ENCODE measurements at places on chromosomes 11 and 22. TPM values are rescaled to one million over a fixed set of nuclear protein-coding genes. Genes with fewer than 3 reads are reported as not detected.
A peak's percentile ranks its signal among the peaks of the same experiment; 100 is the strongest.

GRCh38 chr11:133903056-133903455, 53.7 kb downstream of the IGSF9B start:
- H3K27me3 ChIP-seq, result no peaks in the 10 kb centered on the region
- H3K4me3 ChIP-seq, result no peak overlapping the region
- H3K36me3 ChIP-seq, result peaks cover 74% of the 10 kb centered on the region

The SLC6A5 gene
- total RNA-seq, result 4.9 TPM

DNA sequence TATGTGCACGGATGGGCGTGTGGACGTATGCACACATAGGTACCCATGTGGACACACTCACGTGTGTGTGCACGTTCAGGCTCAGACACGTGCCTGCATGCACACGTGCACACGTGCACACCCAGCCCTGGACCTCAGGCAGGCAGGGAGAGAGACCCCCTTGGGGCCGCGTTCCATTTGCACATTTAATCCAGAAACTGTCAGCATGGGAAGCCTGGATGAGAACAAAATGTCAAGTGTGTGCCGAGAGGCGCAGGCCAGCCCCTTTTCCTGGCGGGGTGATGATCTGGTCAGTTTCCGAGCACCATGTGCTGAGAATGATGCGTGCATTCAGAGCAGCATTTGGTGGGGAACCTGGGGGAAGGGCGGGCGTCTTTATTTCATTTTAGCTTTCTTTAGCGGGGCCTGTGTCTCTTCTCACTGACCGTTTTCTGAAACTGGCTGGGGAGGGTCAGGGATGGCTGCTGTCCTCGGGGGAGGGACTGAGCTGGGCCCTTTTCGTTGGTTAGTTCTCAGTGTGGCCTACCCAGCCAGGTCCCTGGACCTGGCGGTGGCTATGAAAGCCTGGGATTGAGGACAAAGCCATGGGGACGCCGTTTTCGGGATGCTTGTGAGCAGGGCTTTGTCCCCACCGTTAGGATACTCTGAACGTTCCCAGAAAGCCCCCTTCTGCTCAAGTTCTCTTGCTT, 96.3 kb downstream of the KCNQ1 start:
- no peaks in the 10 kb centered on the region for H3K36me3 ChIP-seq
- no peaks in the 10 kb centered on the region for H3K27me3 ChIP-seq
- no peak overlapping the region for H3K27ac ChIP-seq
- no peak for DNase-seq

DNA sequence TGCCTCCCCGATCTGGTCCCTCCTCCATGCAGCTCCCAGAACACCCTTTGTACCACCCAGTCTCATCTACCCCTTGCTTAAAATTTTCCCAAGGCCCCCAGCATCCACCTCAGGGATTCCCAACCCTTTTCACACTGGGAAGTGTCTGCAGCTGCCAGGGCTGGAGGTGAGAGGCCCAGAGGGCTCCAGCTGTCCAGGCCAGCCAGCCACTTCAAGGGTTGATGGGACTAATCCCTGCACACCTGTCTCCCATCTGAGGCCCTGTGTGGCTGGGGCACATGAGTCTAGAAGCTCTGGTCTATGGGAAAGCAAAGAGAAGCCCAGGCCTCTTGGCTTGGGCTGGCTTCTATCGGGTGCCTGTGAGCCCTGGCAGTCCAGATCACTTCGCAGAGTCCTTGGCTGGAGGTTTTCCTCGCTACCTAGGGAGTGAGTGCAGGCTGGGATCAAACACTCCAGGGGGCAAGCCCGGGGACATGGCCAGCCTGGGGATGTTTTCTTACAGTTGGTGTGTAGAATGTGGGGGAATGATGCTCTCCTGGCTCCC, 41.1 kb upstream of the TPBGL start:
- peaks cover 18% of the 10 kb centered on the region for H3K4me1 ChIP-seq
- no peak for DNase-seq
- no peaks in the 10 kb centered on the region for H3K27me3 ChIP-seq
- no peak overlapping the region for H3K27ac ChIP-seq

GRCh38 chr11:11215058-11215815, 137.8 kb downstream of the CSNK2A3 start:
- H3K27me3 ChIP-seq, result peaks cover 12% of the 10 kb centered on the region
- no peaks in the 10 kb centered on the region for H3K36me3 ChIP-seq
- H3K27ac ChIP-seq, result no peak overlapping the region

The NTM gene
- 69.3 TPM for total RNA-seq

The ALDH3B2 gene
- not detected for total RNA-seq

The SLC25A18 gene
- total RNA-seq, result 14.0 TPM

GRCh38 chr11:83063073-83063754, 8.5 kb downstream of the RAB30 start:
- H3K4me1 ChIP-seq, result peaks cover 4% of the 10 kb centered on the region
- no peak overlapping the region for H3K4me3 ChIP-seq
- H3K27me3 ChIP-seq, result no peaks in the 10 kb centered on the region
- H3K27ac ChIP-seq, result no peak overlapping the region
- H3K36me3 ChIP-seq, result no peaks in the 10 kb centered on the region

The AGBL2 gene
- 1.5 TPM for total RNA-seq

The GPR137 gene
- 21.5 TPM for total RNA-seq

DNA sequence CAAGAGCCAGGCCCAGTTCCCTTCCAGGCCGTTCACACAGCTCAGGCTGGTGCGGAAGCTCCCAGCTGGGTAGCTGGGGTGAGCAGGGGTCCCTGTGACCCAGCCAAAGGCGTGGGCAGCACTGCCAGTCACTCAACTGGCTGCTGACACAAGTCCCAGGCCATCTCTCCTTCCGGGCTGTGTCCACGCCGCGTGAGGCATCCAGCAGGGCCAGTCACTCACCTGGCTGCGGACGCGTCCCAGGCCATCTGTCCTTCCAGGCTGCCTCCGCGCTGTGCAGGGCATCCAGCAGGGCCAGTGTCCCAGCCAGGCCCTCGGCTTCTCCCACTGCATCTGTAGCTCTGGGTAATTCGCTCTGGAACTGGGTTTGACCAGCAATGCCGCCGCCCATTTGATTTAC, 184.2 kb downstream of the BRD1 start:
- H3K4me3 ChIP-seq, result no peak overlapping the region
- no peak overlapping the region for H3K27ac ChIP-seq
- no peaks in the 10 kb centered on the region for H3K36me3 ChIP-seq
- peaks cover 13% of the 10 kb centered on the region for H3K4me1 ChIP-seq
- H3K27me3 ChIP-seq, result no peaks in the 10 kb centered on the region

The CD3G gene
- 0.17 TPM for total RNA-seq

GRCh38 chr11:34219941-34220370, 114.5 kb downstream of the NAT10 start:
- DNase-seq, result no peak
- H3K36me3 ChIP-seq, result no peaks in the 10 kb centered on the region
- no peaks in the 10 kb centered on the region for H3K27me3 ChIP-seq
- H3K4me1 ChIP-seq, result peaks cover 14% of the 10 kb centered on the region
- no peak overlapping the region for H3K4me3 ChIP-seq
- H3K27ac ChIP-seq, result no peak overlapping the region

DNA sequence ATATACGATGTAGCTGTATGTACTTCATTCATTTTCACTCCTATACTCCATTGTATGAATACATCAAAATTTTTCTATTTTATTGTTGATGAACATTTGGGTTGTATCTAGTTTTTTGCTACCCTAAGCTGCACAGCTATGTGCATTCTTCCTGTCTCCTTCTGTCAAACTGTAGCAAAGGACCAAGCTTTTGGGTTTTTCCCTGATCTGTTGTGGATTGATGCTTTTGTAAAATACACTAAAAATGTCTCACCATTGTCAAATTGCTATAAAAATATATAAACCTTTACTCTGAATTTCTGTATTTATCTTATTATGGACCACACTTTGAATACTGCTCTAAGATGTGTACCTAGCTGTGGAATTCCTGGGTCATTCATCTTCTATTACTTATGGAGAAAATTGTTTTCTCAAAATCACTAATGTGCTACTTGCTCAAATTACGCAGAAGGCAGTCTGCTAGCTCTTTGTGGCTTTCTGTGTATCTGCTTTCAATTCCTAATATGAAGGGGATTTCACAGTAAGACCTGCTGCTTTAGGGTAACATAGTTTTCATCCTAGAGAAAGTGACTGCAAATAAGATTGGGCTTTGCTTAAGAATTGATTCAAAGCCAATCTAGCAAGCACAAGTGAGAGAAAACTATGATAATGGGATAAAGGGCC, 123.4 kb downstream of the CYP2R1 start:
- no peaks in the 10 kb centered on the region for H3K36me3 ChIP-seq
- H3K27me3 ChIP-seq, result no peaks in the 10 kb centered on the region
- H3K27ac ChIP-seq, result no peak overlapping the region
- no peak overlapping the region for H3K4me3 ChIP-seq
- no peaks in the 10 kb centered on the region for H3K4me1 ChIP-seq

The SNX32 gene
- total RNA-seq, result 4.0 TPM

DNA sequence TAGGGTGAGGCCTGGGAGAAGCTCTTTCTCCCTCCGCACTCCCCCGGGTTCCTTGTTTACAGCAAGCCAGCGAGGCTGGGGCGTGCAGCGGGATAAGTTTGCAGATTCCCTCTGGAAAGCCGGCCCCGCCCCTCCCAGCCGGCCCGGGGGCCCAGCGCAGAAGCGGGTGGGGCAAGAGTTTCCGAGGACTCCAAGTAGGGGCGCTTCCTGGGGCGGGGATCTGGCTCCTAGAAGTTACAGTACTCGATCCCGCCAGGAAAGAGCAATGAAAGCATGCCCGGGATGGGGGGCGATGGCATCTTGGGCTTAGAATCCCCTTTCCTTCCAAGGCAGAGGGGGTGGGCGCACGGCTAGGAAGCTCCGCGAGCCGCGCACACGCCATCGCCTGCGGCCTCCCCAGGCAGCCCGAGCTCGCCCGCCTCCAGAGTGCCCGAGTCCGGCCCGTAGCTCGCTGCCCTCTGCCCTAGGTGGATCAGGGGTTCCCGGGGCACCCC, 385 bp downstream of the TST start:
- DNase-seq, result peak; percentile 21
- peaks cover 67% of the 10 kb centered on the region for H3K4me1 ChIP-seq
- H3K27ac ChIP-seq, result peak overlapping the region; percentile 57
- H3K36me3 ChIP-seq, result peaks cover 15% of the 10 kb centered on the region
- H3K4me3 ChIP-seq, result peak overlapping the region; percentile 62
- no peaks in the 10 kb centered on the region for H3K27me3 ChIP-seq

The LRRC32 gene
- 31.8 TPM for total RNA-seq

DNA sequence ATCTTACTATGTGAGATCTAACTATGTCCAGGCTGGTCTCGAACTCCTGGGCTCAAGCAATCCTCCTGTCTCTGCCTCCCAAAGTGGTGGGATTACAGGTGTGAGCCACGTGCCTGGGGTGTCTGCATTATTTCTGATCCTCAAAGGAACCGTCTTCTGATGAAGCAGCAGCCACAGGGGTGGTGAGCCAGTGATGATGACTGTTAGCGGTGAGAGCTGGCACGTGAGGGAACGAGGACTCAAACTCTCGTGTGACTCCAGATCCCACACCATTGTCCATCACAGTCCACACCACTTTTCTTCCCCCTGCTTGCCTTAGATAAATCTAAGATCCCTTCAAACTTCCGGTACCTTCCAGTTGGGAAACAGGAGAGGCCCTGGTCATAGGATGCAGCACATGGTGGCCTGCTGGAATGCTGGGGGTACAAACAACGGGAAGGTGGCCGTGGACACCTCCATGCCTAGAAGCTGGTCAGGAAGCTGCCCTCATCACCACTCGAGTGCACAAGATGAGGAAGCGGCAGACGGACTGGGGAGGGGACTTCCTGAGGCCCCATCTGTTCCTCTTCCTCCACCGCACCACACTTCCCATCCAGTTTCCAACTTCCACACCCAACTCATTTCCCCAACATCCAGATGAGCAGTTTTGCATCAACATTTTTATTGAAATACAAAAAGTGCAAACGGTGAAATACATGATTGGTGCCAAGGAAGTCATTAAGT, 23.8 kb downstream of the ARHGAP1 start:
- H3K4me3 ChIP-seq, result no peak overlapping the region
- DNase-seq, result no peak
- no peak overlapping the region for H3K27ac ChIP-seq
- no peaks in the 10 kb centered on the region for H3K27me3 ChIP-seq
- peaks cover 16% of the 10 kb centered on the region for H3K4me1 ChIP-seq

The VPREB1 gene
- not detected for total RNA-seq

The CSF2RB gene
- total RNA-seq, result 3.1 TPM

- no peak for DNase-seq
- no peak overlapping the region for H3K4me3 ChIP-seq
- H3K27ac ChIP-seq, result no peak overlapping the region
- no peaks in the 10 kb centered on the region for H3K27me3 ChIP-seq
- H3K4me1 ChIP-seq, result no peaks in the 10 kb centered on the region
These were observed 95.1 kb downstream of the OR5AK2 start for GRCh38 chr11:57083641-57084385.

- no peak overlapping the region for H3K4me3 ChIP-seq
- no peak overlapping the region for H3K27ac ChIP-seq
- no peak for DNase-seq
- no peaks in the 10 kb centered on the region for H3K36me3 ChIP-seq
- H3K4me1 ChIP-seq, result no peaks in the 10 kb centered on the region
- H3K27me3 ChIP-seq, result no peaks in the 10 kb centered on the region
These were observed 388.1 kb upstream of the API5 start for GRCh38 chr11:42923651-42924050.
